ENCODE measurements at places on chromosomes 2 and 18.

DNA sequence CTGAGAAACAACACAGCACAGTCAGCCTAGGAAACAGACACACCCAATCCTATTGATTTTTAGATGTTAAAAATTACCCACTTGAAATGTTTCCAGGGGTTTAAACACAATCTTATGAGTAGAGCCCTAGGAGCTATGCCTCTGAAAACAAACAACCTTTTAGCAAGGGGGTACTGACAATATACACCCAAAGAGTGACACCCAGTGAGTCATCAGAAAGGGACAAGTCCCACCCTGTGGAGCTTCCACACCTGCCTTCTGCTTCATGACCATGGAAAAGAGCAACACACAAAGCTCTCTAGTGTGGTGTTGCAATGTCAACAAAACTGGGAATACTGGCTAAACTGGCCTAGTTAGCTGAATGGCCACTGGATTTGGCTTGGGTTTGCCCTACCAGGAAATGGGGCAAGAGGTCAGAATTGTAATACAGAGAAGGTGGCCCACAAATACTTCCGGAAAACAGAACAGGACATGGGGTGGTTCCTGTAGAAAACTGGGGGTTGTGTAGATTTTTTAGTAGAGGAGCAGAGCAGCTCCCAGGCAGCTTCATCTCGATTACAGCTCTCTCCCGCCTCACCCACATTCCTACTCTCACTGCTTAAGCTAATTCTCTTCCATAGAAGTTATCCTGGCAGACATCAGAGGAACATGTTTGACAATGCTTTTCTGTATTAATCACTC, 98.2 kb downstream of the GAREM1 start:
- no peak for DNase-seq

- DNase-seq, result peak; percentile 50
These were observed 162.4 kb downstream of the HDAC4 start for GRCh38 chr2:239238381-239238780.

- DNase-seq, result no peak
These were observed 603.8 kb downstream of the PLCL1 start for GRCh38 chr2:198408171-198408570.

DNA sequence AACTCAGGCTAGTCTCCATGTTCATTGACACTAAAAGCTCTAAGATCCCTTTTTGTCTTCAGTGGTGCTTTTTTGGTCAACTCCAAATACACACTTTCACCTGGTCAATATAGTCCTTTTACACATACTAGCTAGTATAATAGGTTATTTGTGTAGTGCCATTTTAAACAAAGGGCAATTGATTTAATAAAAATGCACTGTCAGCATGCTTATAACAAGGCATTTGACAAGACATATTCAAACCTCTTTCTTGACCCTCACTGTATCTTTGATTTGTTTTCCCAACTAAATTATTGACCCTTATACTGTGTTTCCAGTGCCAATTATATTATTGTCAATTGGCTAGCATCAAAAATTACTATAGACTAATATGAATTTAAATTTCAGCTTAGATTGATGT, 1117.6 kb upstream of the DDX18 start:
- no peak for DNase-seq

DNA sequence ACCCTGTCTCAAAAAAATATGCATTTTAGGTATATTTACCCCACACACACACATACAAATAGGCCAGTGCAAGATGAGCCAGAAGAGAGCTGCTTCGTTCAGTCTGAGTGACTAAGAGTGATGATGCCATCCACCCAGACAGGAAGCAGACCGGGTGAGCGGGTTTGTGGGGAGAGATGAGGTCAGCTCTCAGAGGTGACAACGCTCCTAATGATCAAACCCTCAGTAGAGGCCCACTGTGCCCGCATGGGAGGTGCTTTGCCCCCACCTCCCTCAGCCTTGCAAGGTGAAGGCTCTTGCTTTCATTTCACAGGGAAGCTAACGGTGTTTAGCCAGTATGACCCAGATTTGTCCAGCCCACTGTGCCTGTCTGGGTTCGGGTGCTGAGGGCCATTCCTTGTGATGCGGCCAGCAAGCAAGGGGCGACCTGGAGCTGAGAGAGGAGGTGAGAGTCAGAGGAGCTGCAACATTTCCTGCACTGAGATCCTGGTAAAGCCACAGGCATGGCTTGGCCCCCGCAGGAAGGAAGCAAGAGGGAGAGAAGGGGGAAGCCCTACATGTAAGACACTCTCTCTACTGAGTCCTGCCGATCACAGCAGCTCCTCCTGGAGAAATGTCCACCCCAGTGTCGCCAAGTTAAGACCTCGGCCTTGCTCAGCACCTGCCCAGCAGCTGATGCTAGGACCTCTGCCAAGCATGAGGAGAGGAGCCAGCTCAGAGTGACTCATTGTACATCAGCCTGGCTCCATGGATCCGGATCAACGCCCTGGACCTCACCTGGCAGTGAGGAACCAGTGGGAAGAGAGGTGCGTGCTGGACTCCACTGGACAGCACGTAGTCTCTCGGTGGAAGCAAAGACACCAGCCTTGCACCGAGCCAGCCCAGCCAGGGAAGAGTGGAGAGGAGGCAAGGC, 37.0 kb downstream of the NIFK start:
- no peak for DNase-seq

GRCh38 chr2:73256618-73256922, 22.5 kb downstream of the CCT7 start:
- no peak for DNase-seq

- no peak for DNase-seq
These were observed 160.1 kb downstream of the PARD3B start for GRCh38 chr2:204705243-204705932.

DNA sequence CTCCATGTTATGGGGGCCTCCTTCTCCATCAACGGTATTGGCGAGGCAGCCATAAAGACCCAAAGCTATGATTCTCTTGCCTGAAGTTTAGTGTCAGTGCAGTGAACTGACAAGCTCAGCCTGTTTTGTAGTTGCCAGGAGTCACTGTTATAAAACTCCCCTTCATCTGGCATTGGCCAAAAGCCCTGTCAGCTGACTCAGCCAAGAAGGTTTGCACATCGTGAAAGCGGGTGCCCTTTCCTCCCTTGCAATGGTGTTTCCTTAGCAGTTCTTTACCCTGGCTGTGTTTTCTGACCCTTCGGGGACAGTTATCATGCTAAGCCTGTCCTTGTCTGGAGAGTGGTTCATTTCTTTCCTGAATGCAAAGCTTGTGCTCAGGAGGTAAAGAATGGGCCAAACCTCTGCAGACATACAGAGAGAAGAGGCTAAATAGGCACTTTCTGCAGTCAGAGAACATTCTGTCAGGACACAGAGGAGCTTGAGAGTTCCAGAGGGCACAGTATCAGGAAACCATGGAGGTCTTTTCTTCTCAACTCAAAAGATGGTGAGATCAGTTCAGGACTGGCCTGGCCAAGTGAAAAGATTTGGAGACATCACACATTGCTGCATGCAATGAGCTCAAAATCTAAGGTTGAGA, 414.2 kb downstream of the ZNF521 start:
- no peak for DNase-seq

- DNase-seq, result no peak
These were observed 426.4 kb upstream of the ID2 start for GRCh38 chr2:8255448-8255800.

All from coronary artery (tissue), 2 donors.